ENCODE measurements at places on chromosomes 4 and X.

GRCh38 chr4:96407738-96408463 is 568.0 kb downstream of the PDHA2 start:
- no peaks in the 10 kb centered on the region for H3K27me3 ChIP-seq
- no peak overlapping the region for H3K27ac ChIP-seq
- no peaks in the 10 kb centered on the region for H3K36me3 ChIP-seq
- no peaks in the 10 kb centered on the region for H3K4me1 ChIP-seq
- no peak overlapping the region for H3K4me3 ChIP-seq

DNA sequence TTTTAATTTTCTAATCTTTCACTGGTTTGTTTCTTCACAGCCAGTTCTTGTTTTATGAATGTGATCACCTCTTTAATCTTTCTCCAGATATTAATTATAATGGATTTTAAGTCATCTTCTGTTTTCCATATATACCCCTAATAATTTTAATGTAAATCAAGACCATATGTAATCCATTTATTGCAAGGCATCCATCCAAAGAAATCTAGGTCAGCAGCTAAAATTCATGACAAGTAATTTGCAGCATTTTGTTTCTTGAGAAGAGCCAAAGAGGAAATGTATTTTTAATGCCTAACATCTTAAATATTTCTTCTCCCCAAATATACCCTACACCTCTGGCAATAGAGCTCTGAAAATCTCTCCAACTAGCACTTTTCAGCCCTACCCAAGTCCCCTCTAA is 81.1 kb downstream of the SUPT20HL2 start:
- no peaks in the 10 kb centered on the region for H3K4me1 ChIP-seq
- H3K27ac ChIP-seq, result no peak overlapping the region
- H3K4me3 ChIP-seq, result no peak overlapping the region
- no peaks in the 10 kb centered on the region for H3K27me3 ChIP-seq
- H3K36me3 ChIP-seq, result no peaks in the 10 kb centered on the region
- DNase-seq, result no peak

- H3K4me1 ChIP-seq, result peaks cover 23% of the 10 kb centered on the region
- DNase-seq, result peak; percentile 6
- H3K27ac ChIP-seq, result no peak overlapping the region
- H3K27me3 ChIP-seq, result no peaks in the 10 kb centered on the region
- H3K4me3 ChIP-seq, result no peak overlapping the region
These were observed 42.9 kb downstream of the USP26 start for GRCh38 chrX:133053861-133054598.

DNA sequence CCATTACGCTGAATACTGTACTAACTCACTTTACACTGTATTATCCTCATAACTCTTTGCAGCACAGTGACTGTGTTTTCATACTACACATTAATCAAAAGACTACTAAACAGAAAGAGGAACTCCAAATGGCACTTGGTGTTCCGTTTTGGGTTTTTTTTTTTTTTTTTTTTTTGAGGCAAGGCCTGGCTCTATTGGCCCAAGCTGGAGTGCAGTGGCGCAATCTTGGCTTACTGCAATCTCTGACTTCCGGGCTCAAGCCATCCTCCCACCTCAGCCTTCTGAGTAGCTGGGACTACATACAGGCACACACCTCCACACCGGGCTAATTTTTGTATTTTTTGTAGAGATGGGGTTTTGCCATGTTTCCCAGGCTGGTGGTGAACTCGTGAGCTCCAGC is 10.7 kb downstream of the KLHL8 start:
- H3K4me1 ChIP-seq, result no peaks in the 10 kb centered on the region
- DNase-seq, result no peak
- no peaks in the 10 kb centered on the region for H3K36me3 ChIP-seq
- H3K27ac ChIP-seq, result no peak overlapping the region
- H3K27me3 ChIP-seq, result no peaks in the 10 kb centered on the region
- no peak overlapping the region for H3K4me3 ChIP-seq

DNA sequence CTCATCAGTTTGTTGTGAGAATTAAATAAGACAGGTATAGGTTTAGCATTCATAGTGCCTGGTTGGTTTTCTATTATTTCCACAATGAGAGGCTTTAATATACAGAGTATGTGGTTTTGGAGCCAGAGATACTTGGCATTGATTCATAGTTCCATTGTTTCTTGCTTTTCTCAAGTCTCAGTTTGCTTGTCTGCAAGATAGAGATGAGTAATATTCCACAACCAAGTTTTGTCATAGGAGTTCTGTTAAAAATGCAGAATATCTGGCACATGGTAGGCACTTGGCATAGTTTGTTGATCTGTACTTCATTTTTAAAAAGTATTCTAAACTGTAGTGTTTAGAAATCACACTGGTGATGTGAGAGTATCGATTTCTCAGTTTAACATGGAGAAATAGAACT is 37.5 kb upstream of the EDA2R start:
- no peaks in the 10 kb centered on the region for H3K27me3 ChIP-seq
- no peak for DNase-seq
- no peaks in the 10 kb centered on the region for H3K36me3 ChIP-seq
- H3K4me3 ChIP-seq, result no peak overlapping the region

DNA sequence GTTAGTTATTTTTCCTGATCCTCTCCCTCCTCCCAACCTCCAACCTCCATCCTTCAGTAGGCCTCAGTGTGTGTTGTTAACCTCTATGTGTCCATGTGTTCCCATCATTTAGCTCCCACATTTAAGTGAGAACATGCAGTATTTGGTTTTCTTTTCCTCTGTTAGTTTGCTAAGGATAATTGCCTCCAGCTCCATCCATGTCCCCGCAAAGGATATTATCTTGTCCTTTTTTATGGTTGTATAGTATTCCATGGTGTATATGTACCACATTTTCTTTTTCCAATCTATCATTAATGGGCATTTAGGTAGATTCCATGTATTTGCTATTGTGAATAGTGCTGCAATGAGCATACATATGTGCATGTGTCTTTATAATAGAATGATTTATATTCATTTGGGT is 54.5 kb downstream of the TEX13C start:
- no peak for DNase-seq
- H3K4me3 ChIP-seq, result no peak overlapping the region
- no peaks in the 10 kb centered on the region for H3K4me1 ChIP-seq
- H3K27ac ChIP-seq, result no peak overlapping the region
- no peaks in the 10 kb centered on the region for H3K36me3 ChIP-seq

DNA sequence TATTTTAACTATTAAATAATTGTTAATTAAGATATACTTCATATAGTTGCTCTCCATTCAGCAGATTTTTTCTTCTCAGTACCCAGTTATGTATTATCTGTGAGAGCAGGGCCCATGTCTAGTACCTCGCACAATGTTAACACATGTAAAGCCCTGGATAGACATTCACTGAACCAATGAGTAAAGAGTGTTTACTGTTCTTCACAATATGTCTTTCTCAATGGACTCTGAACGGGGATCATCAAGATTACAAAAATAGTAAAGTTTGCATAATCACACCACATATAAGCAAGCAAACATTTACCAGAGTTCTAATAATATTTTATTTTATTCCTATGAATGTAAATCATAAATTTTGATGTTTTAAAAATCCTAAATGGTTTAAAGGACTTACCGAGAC is 47.1 kb downstream of the FBXO8 start:
- no peaks in the 10 kb centered on the region for H3K36me3 ChIP-seq
- H3K27ac ChIP-seq, result no peak overlapping the region
- no peak for DNase-seq

- H3K36me3 ChIP-seq, result no peaks in the 10 kb centered on the region
- no peaks in the 10 kb centered on the region for H3K4me1 ChIP-seq
- no peak for DNase-seq
- no peak overlapping the region for H3K27ac ChIP-seq
- H3K4me3 ChIP-seq, result no peak overlapping the region
These were observed 46.7 kb downstream of the GPRASP3 start for GRCh38 chrX:102767287-102767686.

- H3K27me3 ChIP-seq, result no peaks in the 10 kb centered on the region
- H3K4me3 ChIP-seq, result no peak overlapping the region
- DNase-seq, result no peak
- no peaks in the 10 kb centered on the region for H3K36me3 ChIP-seq
- no peak overlapping the region for H3K27ac ChIP-seq
These were observed 30.1 kb upstream of the SCOC start for GRCh38 chr4:140343303-140343702.

GRCh38 chr4:168522829-168523489 is 26.1 kb downstream of the PALLD start:
- H3K4me3 ChIP-seq, result no peak overlapping the region
- H3K4me1 ChIP-seq, result no peaks in the 10 kb centered on the region
- H3K27me3 ChIP-seq, result no peaks in the 10 kb centered on the region
- no peak for DNase-seq
- H3K27ac ChIP-seq, result no peak overlapping the region

- no peak overlapping the region for H3K4me3 ChIP-seq
- H3K36me3 ChIP-seq, result no peaks in the 10 kb centered on the region
- no peaks in the 10 kb centered on the region for H3K4me1 ChIP-seq
- DNase-seq, result no peak
These were observed 48.8 kb upstream of the GRXCR1 start for GRCh38 chr4:42843694-42844093.

DNA sequence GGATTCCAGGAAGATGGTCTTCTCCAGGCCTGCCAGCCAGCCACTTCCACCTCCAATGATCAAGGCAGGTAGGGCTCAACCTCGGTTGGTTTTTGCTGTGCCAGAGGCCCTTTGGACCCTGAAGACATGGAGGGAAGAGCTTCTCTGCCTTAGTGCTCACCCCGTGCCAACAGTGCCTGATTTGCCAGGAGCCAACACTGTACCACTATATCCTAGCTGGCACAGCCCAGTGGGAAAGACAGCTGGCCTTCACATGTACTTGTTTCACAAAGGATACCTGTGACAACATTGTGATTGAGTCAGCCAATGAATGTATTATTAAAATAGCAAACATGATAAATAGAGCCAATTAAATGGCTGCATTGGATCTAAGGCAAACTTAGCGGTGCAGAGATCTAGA is 51.9 kb upstream of the PRPS1 start:
- no peak overlapping the region for H3K27ac ChIP-seq
- no peaks in the 10 kb centered on the region for H3K4me1 ChIP-seq
- DNase-seq, result no peak
- no peak overlapping the region for H3K4me3 ChIP-seq
- H3K36me3 ChIP-seq, result no peaks in the 10 kb centered on the region

DNA sequence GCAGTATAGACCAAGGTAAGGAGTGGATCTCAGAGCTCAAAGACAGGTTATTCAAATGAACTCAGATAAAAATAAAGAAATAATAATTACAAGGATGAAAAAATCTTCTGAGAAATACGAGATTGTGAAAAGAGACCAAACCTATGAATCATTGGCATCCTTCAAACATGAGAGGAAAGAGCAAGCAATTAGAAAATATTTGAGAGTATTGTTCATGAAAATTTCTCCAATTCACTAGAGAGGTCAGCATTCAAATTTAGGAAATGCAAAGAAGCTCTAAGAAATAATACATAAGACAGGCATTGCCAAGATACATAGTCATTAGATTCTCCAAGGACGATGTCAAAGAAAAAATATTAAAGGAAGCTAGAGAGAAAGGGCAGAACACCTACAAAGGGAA is 93.5 kb upstream of the GALNTL6 start:
- no peaks in the 10 kb centered on the region for H3K27me3 ChIP-seq
- no peak overlapping the region for H3K4me3 ChIP-seq
- no peaks in the 10 kb centered on the region for H3K4me1 ChIP-seq
- H3K27ac ChIP-seq, result no peak overlapping the region

DNA sequence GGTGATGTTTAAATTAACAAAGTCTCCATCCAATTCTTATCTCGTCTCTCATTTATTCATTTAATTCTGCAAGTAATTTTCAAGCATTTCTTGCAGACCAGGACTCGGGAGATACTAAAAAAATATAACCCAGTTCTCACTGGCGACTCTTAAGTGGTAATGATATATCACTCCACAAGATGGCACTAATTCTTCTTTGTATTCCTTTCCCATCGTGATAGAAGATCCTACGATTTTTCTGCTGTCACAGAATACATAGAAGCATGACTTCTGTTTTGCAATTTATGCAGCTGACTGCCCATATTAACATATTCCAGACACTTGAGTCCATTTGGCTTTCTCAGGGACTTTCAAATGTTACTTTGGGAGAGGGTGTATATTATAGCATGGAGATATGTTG is 64.0 kb upstream of the FGF13 start:
- H3K27me3 ChIP-seq, result no peaks in the 10 kb centered on the region
- H3K4me3 ChIP-seq, result no peak overlapping the region
- no peaks in the 10 kb centered on the region for H3K4me1 ChIP-seq
- DNase-seq, result peak; percentile 37

- peaks cover 40% of the 10 kb centered on the region for H3K4me1 ChIP-seq
- no peaks in the 10 kb centered on the region for H3K27me3 ChIP-seq
- H3K36me3 ChIP-seq, result no peaks in the 10 kb centered on the region
- H3K4me3 ChIP-seq, result peak overlapping the region; percentile 3
These were observed 125.9 kb downstream of the CFAP299 start for GRCh38 chr4:80461412-80461811.

Data from GM23338 (cell line).